Heart right ventricle (tissue), 16 donors: ENCODE measurements at places on chromosomes 16 and 17. TPM values are rescaled to one million over a fixed set of nuclear protein-coding genes. Genes with fewer than 3 reads are reported as not detected.

SRL gene
- 224 TPM for polyA plus RNA-seq

- H3K36me3 ChIP-seq: peaks cover 38% of the 10 kb centered on the region
- no peak for DNase-seq
- no peak overlapping the region for H3K4me3 ChIP-seq
- peaks cover 28% of the 10 kb centered on the region for H3K4me1 ChIP-seq
- peak overlapping the region; percentile 78 for H3K27ac ChIP-seq
Measured at GRCh38 chr17:63398680-63399079, 47.4 kb downstream of the CYB561 start.

GSG1L gene
- polyA plus RNA-seq: not detected

CSH2 gene
- not detected for polyA plus RNA-seq

ZNF750 gene
- polyA plus RNA-seq: 0.14 TPM

TOX3 gene
- polyA plus RNA-seq: not detected

GRCh38 chr16:84765616-84766580, 53.9 kb upstream of the CRISPLD2 start:
- H3K4me1 ChIP-seq: peaks cover 10% of the 10 kb centered on the region
- no peaks in the 10 kb centered on the region for H3K27me3 ChIP-seq
- H3K27ac ChIP-seq: no peak overlapping the region
- DNase-seq: no peak
- no peak overlapping the region for H3K4me3 ChIP-seq
- H3K36me3 ChIP-seq: peaks cover 94% of the 10 kb centered on the region

GRCh38 chr16:55372792-55373488, 48.9 kb downstream of the IRX6 start:
- no peaks in the 10 kb centered on the region for H3K36me3 ChIP-seq
- no peaks in the 10 kb centered on the region for H3K4me1 ChIP-seq
- no peak overlapping the region for H3K4me3 ChIP-seq
- peak; percentile 71 for DNase-seq
- H3K27ac ChIP-seq: peak overlapping the region; percentile 88

GRCh38 chr16:85754413-85754812, 3.5 kb upstream of the C16orf74 start:
- H3K4me3 ChIP-seq: no peak overlapping the region
- H3K36me3 ChIP-seq: no peaks in the 10 kb centered on the region
- H3K4me1 ChIP-seq: peaks cover 17% of the 10 kb centered on the region
- peaks cover 30% of the 10 kb centered on the region for H3K27me3 ChIP-seq
- no peak for DNase-seq

GRCh38 chr16:19923396-19923795, 38.7 kb upstream of the GPRC5B start:
- H3K4me1 ChIP-seq: no peaks in the 10 kb centered on the region
- no peak overlapping the region for H3K4me3 ChIP-seq
- H3K27ac ChIP-seq: no peak overlapping the region
- no peaks in the 10 kb centered on the region for H3K27me3 ChIP-seq
- no peaks in the 10 kb centered on the region for H3K36me3 ChIP-seq
- DNase-seq: no peak

DNA sequence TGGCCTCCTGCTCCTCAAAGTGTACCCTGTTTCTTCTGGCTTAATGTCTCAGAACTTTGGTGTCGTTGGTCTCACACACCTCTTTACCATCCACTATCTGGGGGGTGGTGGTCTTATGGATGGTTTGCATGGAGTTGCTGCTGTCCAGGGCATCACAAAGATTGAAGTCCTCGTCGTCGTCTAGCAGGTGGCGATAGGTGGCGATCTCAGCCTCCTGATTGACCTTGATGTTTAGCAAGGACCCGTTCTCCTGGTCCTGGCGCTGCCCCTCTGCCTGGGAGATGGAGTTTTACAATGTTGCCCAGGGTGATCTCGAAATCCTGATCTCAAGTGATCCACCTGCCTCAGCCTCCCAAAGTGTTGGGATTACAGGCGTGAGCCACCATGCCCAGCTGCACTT, 31.1 kb upstream of the HELZ start:
- no peak for DNase-seq
- no peaks in the 10 kb centered on the region for H3K27me3 ChIP-seq
- H3K4me3 ChIP-seq: no peak overlapping the region
- H3K36me3 ChIP-seq: no peaks in the 10 kb centered on the region

GRCh38 chr16:84423416-84423837, 55.1 kb downstream of the ATP2C2 start:
- peaks cover 4% of the 10 kb centered on the region for H3K27me3 ChIP-seq
- no peaks in the 10 kb centered on the region for H3K4me1 ChIP-seq
- H3K4me3 ChIP-seq: no peak overlapping the region
- no peak overlapping the region for H3K27ac ChIP-seq
- no peaks in the 10 kb centered on the region for H3K36me3 ChIP-seq

PLLP gene
- 7.0 TPM for polyA plus RNA-seq

TRAPPC1 gene
- 138 TPM for polyA plus RNA-seq

TMEM235 gene
- not detected for polyA plus RNA-seq

DNA sequence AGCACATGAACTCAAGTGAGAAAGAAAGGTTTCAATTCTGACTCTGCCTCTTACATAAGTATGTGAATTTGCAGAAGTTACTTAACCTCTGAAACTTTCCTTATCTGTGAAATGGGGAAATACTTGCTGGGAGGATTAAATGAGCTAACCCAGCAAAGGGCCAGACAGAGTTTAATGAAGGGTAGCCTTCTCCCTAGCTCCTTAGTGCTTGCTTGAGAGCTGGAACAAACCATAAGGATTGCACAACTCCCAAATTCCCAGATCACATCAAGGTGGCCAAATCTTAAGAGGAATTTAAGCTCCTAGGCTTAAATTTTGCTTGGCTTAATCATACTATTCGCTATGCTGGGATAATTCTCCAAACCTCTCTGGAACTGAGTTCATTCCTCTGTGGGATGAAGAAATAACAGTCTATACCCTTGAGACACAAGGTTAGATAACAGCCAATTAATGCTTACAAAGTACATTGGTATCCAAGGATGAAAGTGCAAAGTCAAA, 11.8 kb upstream of the WSB1 start:
- H3K36me3 ChIP-seq: no peaks in the 10 kb centered on the region
- no peak overlapping the region for H3K4me3 ChIP-seq
- DNase-seq: no peak

DNA sequence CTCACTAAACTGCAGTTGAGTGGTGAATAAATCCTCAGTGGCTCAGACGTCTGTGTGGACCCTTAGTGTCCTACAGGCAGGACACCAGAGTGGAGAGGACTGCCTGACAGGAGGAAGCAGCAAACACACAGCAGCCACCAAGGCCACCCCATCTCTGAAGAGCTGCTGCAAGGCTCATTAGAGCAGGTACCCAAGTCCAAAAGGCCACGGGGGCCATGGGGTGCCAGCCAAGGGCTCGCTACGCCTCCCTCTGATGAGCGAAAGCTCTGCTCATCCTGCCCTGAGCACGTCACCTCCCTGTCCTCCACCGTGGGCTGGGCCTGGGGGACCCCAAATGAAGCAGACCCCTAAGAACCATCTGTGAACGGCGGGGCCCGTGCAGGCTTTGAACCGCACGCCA, 70.1 kb upstream of the DOC2B start:
- no peak overlapping the region for H3K4me3 ChIP-seq
- H3K27me3 ChIP-seq: no peaks in the 10 kb centered on the region
- no peaks in the 10 kb centered on the region for H3K36me3 ChIP-seq
- DNase-seq: no peak
- H3K4me1 ChIP-seq: no peaks in the 10 kb centered on the region

DNA sequence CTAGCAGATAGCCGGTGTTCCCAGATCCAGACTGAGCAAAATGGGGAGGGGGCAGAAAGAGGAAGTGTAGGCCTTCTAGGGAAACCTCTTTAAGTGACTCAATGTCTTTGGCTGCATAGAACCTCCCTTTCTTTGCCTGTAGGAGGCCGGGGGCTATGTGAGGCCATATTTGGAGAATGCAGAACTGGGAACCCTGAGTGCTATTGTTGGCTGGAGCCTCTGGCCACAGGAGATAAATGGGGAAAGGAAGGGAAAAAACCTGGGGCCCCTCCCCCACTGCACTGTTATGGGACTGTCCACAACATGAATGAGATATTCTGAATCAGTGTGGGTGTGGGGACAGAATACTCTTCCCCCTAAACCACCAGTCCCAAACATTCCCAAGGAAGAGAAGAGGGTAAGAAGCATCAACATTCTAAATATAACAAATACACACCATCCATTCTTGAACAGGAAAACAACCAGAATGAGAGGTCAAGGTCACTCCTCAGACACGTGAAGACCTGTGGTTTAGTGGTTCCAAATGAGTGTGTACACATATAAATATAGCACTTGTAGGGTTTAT, 2.4 kb downstream of the VPS25 start:
- no peak overlapping the region for H3K4me3 ChIP-seq
- no peaks in the 10 kb centered on the region for H3K27me3 ChIP-seq
- peaks cover 6% of the 10 kb centered on the region for H3K36me3 ChIP-seq
- no peak overlapping the region for H3K27ac ChIP-seq
- H3K4me1 ChIP-seq: peaks cover 23% of the 10 kb centered on the region
